A549 treated with Mapracorat at 1 μM for 4 hours (cell line): ENCODE measurements at places on chromosomes 11 and 22. TPM values are rescaled to one million over a fixed set of nuclear protein-coding genes. Genes with fewer than 3 reads are reported as not detected.

NUMA1 gene
- total RNA-seq = 52.8 to 68.2 TPM (median 66.7 TPM) in 5 replicates

SYCE3 gene
- total RNA-seq = 0.45 TPM in 1 of 5 replicates, not detected in the others

USH1C gene
- total RNA-seq = 0.99 to 1.7 TPM (median 1.3 TPM) in 5 replicates

ARHGAP42 gene
- 4.3 to 5.6 TPM (median 5.1 TPM) in 5 replicates for total RNA-seq

OR5AR1 gene
- total RNA-seq = not detected in 5 replicates

CDC42BPG gene
- 0.93 to 2.0 TPM (median 1.5 TPM) in 5 replicates for total RNA-seq

APOL1 gene
- 13.6 to 18.1 TPM (median 15.9 TPM) in 5 replicates for total RNA-seq

KIAA1671 gene
- 8.9 to 12.4 TPM (median 11.2 TPM) in 5 replicates for total RNA-seq

KCNJ1 gene
- total RNA-seq = 0.06 TPM in 1 of 5 replicates, not detected in the others

NOX4 gene
- not detected in 5 replicates for total RNA-seq

MPPED2 gene
- not detected in 5 replicates for total RNA-seq

PEX16 gene
- 16.2 to 21.5 TPM (median 19.5 TPM) in 5 replicates for total RNA-seq

OR10D3 gene
- not detected in 5 replicates for total RNA-seq

SMTNL1 gene
- total RNA-seq = not detected in 5 replicates

PIH1D2 gene
- 0.57 to 1.2 TPM (median 0.86 TPM) in 5 replicates for total RNA-seq

CLDN5 gene
- not detected in 5 replicates for total RNA-seq
